ENCODE measurements at places on chromosomes 1 and 21.

DNA sequence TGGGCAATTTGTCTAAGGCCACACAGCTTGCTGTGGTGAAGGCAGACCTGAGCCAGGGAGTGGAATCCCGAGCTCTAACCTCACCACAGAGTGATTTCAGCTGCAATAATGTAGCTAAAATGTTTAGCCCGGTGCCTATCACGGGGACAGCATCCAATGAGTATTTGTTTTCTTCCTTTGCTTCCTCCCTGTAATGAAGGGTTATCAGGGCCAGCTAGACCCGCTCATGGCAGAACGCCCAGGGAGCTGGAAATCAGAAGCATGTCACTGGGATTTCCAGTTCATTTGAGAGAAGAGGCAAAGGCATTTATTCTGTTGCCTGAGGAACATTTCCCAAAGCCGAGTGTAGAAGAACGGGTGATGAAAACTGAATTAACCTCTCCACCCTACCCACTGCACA, 183.1 kb downstream of the ZSCAN20 start:
- no peak for DNase-seq

DNA sequence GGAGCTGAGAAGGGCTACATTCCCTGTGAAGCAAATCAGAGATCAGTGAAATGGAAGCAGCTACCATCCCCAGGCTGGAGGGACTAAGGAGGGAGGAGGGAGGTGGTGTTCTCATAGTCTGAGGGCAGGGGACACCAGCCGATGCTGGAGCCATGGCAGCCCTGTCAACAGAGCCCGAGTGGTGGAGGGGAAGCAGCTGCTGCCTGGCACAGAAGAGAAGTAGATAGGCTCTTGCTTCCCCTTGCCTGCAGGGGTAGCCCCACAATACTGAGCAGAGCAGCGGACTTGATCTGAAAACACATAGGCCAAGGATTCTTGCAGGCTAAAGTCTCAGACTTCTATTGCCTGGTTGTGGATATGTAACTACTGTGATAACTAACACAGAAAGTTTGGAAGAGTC, 255.1 kb downstream of the FGGY start:
- no peak for DNase-seq

GRCh38 chr1:158176399-158176798, 4.3 kb upstream of the CD1D start:
- no peak for DNase-seq

DNA sequence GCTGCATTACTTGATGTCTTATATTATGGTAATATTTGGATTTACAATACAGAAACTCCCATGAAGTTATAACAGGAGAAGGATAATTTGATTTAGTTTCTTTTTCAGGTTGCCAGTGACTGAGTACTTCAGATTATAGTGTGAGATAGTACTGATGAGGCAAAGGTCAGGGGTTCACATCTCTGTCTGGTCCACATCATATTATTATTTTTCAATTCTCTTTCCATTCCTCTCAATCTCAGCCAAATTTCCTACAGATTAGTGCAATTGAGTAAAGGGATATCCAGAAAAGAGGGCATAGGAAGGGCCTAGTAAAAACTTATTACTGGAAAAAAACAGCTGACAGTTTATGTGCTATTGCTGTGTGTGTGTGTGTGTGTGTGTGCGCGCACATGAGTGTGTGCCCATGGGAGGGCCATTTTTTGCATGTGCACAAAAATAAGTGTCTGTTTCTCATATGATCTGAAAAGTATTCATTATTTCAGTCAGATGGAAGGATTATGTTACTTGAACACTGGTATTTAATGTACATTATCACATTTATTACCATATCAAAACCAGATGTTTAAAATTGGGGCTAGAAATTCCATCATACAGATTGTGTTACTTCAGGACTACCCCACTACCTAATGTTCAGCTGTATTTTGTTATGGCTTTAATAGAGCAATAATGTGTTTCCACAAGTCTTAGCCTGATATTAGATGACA, 78.3 kb upstream of the KCNK2 start:
- no peak for DNase-seq

GRCh38 chr1:64215576-64215975, 12.2 kb downstream of the UBE2U start:
- DNase-seq, result no peak

DNA sequence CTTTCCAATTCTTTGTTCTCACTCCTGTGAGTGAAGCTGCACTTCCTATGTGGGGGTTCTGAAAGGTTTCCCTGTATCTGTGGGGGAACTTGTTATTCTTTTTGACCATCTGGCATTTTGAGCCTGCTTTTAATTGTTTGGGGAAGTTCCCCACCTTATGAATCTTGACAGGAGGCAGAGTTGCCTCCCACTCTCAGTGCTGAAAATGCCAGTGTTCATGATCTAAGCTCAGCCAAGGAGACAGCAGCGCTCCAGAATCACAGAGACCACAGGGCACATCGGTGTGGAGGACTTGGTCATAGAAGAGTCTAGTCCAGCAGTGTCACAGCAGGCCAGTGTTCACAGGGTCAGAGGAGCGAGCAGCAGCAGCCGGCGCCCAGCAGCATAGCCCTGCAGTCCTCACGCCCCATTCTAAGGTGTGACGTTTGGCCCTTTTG, 63.8 kb upstream of the PRDX6 start:
- no peak for DNase-seq
